Stimulated activated CD8-positive, alpha-beta memory T cell treated with anti-CD3 and anti-CD28 coated beads, Interleukin-4, amount 100 ng/mL, for 24 hours (primary cell): ENCODE measurements at places on chromosomes 13 and 19.

DNA sequence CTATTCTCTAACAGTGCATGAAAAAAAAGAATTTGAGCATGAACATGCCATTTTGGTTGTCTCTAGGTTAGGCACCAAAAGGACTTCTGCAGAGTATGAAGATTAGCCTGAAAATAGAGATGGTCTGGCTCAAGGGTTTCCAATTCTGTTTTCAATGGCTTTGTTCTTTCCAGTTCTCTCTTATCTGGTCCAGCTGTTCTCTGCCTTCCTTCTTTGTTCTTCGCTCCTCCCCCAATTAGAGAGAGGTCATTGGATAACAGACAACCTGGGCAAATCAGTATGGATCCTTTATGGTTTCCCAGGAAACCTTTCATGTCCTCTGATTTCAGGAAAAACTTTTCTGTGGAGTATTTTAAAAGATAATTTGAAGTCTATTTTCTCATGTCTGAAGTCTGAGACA is 623.4 kb downstream of the PCDH17 start:
- DNase-seq = no peak

DNA sequence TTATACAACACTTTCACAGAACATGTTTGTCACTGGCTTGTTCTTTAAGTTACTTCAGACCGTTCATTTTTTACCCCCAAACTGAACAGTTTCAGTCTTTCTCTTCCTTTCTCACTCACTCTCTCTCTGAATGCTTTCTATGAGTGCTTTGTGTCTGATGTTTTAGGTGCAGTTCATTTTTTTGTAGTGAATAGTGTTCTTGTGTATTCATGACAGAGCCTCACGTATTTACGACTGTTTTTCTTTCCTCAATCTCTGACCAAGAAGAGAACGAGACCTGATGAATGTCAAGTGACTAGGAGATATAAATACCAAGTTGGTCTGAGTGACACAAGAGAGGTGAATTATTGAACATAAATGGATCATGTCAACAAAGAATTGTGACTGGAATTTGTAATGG is 1525.0 kb upstream of the MIR17HG start:
- no peak for DNase-seq

GRCh38 chr19:14916848-14917247 is 24.4 kb upstream of the OR7C2 start:
- DNase-seq = no peak

DNA sequence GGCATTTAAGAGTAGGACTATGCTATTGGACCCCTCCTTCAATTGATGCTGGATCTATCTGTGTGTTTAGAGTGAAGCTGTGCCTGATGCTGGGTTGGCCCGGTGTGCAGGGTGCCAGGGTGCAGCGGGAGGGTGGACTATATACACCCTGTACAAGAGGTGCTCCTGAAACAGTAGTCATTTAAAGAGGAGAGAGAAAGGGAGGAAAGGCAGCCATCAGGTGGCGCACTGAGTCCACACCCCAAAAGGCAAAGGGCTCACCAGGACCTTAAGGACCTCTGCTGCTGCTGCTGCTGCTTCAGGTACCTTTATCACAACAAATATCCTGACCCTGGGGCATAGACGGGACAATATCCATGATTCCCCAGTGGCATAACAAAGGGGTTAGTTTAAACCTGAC is 39.4 kb downstream of the ZNF136 start:
- no peak for DNase-seq

DNA sequence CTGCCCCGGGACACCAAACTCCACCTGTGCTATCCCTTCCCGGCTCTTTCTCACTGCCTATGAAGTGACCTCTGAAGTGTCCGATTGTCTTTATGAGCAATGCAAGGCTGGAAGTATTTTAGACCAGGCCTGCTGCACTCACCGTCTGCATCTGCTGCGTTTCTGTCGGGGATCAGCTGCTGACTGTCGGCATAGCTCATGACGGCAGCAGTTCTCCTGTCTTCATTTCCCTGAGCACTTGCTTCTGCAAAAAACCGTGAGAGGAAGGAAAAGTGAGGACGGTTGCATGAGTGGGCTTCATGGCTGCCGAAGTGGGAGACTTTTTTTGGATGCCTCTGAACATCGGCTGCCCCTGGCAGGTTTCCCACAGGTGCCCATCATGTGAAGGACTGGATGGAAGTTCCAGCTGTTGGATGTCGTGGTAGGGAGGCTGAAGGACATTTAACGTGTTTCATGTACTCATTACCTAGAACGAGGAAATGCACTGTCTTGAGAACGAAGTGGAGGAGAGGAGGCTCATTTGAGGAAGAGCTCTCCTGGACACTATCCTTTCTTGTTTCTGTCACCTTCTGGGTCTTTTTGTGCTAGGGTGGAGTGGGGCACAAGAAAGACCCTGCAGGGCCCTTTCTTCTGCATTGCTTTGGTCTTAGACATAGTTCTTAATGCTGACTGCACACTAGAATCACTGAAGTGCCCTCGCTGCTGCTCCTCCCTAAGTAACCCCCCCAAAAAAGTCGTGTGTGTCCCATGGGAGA is 94.7 kb downstream of the RNASEH2B start:
- DNase-seq = no peak

DNA sequence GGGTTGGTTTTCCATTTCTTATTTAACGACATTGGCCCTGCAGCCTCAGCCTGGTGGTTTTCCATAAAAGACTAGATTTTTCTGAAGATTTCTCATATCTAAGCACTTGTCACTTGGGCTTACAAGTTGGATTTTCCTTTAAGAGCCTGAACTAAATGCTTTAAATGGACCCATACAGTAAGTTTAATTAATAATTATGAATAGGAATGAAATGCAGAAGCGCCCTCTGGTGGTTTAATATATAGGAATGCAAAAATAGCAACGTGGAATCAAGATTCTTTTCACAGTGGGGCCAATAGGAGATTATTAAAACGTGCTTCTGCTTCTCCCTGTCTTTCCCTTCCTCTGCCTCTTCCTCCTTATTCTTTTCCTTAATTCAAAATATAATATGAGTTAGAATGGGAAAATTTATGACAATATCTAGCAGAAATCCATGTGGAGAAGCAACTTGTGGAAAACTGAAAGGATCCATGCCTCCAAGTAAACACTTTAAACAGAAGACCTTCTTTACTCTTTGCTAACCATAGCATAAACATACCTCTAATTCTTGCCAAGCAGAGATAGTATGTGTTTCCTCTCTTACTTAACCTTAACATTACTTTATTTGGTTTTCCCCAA is 324.0 kb downstream of the GPC5 start:
- no peak for DNase-seq

DNA sequence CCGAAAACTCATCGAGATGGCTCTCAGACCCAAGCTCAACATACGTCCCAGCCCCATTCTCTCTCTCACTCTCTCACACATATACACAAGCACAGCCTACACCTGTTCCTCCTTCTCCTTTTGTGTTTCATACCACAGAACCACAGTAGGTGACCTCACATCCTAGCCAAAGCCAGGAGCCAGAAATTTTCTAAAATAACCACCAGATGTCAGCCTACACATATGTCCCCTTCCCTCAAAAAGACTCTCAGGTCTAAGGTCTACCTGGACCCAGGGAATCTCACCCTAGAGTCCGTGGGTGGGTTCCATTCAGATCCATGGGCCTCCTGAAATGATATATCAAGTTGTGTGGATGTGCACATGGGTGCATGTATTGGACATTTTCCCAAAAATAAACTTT is 104.2 kb upstream of the IPO5 start:
- no peak for DNase-seq

DNA sequence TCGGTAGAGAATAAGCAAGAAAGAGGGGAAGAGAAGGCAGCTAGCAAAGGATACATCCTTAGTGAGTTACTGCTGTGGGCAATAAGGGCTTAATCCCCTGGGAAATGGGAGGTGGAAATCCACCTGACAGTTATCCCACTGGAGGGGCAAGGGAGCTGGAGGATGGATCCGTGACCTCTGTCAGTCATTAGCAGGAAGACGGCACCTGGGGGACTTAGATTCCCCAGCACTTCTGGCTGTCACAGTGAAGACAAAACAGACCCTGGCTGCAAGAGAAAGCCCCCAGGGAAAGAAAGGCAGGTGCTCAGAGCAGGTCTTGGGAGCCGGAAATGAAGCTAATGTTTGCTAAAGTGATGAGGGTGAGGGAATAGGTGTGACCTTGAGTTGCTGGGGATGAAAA is 70.4 kb upstream of the MRI1 start:
- DNase-seq = no peak
